ENCODE measurements at places on chromosomes 5 and 9.

DNA sequence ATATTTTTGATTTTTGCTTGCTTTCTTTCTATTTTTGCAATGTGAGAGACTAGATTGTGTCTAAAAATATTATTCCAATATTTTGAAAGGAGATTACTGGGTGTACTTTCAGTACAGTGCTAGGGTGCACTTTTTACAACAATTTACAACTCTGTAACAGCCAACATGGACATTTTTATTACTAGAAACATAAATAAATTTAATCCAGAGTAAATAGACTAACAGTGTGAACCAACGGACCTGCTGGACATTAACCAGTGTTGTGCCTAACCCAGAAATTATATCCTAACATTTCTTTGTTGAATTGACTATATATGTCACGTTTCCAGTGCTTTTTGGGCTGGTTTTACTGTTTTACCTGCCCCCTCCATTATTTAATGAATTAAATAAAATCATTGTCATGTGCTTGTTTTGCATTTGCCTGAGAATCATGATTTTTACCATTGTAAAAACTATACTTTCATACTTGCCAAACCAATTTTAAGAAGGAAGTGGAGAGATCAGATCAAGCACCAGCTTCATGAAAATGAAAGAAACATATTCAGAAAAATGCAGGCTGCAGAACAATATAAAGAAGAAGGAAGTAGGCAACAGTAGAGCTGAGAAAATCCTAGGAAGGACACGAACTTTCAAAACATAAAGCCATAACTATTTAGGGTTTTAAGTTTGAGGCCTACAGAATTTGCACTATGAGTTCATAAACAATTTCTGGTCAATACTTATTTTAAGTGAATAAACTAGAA lies 400.8 kb upstream of the PIK3R1 start:
- no peak for DNase-seq

DNA sequence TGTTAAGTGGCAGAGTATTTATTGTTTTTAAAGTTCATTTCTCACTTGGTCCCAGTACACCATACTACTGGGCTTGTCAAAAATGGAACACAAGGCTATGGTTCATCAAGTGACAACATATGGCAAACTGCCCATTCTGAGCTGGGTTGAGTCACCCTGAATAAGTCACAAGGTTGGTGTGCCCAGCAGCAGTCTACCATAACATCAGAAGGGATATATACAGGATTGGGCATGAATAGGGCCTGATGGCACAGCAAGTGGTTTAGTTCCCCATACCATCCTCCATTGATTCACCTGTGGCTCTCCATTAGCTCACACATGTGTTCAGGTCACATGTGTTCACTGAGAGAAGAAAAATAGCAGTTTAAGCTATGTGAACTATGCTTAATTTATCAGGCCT lies 249.8 kb upstream of the PRDM9 start:
- DNase-seq: no peak

- DNase-seq: no peak
Observed at GRCh38 chr9:85534340-85534739, 207.4 kb downstream of the AGTPBP1 start.

- no peak for DNase-seq
Observed at GRCh38 chr9:84137968-84138367, 157.4 kb downstream of the RMI1 start.

DNA sequence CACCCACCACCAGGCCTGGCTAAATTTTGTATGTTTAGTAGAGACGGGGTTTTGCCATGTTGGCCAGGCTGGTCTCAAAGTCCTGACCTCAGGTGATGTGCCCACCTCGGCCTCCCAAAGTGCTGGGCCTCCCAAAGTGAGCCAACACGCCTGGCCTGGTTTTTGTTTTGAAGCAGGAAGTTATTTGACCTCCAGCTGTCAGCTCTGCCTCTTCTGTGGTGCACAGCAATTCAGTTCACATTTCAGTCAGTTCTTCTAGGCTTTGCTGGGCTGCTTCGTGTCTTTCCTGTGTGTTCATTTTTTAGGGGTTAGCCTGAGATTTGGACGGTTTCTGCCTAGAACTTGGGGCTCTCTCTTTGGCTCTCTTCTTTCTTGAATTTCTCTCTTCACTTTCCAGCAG lies 8.9 kb downstream of the LCN1 start:
- no peak for DNase-seq

DNA sequence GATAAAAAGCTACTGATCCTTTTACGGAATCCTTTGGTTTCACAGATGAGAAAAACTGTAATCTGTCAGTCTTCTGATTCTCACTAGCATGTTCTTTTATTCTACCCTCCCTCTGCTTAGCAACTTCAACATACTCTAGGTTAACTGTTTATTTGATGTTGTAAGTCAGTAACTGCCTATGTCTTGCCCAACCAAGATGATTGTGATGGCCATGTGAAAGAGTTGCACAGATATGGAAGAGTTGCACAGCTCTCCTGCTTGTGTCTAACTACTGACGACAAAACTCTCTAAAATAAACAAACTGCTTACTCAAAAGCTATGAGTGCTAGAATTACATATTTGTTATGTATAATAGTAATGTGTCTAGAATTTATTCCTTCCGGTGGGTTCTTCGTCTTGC lies 227.3 kb upstream of the DAB2 start:
- no peak for DNase-seq

DNA sequence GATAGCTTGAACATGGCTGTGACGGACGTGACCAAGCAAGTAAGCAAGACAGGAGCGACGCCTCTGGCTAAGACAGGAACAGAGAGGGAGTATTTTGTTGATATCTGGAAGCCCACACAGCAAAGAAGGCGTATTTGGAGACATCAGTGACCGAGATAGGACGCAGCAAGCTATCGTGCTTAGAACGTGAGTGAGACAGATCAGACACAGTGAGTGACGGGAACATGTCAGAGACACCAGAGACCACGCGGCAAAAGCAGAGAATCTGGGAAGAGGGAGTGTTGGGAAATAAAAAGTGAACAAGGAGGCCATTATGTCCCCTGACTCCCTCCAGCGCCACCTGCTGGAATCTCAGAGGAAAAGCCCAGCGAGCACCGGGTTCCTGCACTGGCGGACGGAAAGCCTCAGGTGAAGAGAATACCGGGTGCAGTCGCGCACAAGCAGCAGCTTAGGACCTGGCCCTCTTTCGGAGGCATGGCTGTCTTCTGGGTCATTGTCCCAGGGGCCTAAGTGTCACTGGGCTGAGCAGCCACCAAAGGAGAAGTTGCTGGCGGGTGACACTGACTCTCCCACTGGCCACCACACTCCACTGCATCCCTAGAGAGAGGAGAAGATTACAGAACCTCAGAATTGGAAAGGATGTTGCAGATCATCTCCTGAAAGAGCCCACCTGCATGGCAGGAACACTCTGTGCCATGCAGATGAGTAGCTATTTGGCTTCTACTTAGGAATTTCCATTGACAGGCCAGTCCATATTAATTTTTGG lies 99.1 kb downstream of the FBXO38 start:
- DNase-seq: peak; percentile 30

GRCh38 chr5:73682176-73682575 lies 56.2 kb downstream of the ARHGEF28 start:
- DNase-seq: no peak

- DNase-seq: no peak
Observed at GRCh38 chr5:145787996-145788395, 47.1 kb downstream of the PRELID2 start.

- DNase-seq: no peak
Observed at GRCh38 chr5:121819682-121820261, 31.9 kb upstream of the FTMT start.

- no peak for DNase-seq
Observed at GRCh38 chr9:136060671-136061371, 34.3 kb downstream of the NACC2 start.

DNA sequence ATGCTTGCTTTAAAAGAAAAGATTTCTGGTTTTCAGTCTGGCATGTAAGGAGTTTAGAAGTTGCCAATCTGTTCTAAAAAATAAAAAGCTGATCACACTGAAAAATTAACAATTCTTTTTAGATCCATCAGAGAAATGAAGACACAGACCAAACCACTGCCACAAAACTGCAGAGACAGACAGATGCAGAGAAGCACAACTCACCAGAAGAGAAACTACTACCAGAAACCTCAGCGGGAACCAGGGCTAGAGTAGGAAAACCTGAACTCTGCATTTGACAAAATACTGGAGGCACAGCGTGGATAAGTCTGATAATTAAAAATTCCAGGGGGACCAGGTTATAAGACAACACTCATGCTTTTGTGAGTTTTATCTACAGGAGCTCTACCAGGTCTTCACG lies 28.8 kb downstream of the FBXL17 start:
- no peak for DNase-seq

- DNase-seq: no peak
Observed at GRCh38 chr5:112886975-112887374, 25.9 kb downstream of the SRP19 start.

DNA sequence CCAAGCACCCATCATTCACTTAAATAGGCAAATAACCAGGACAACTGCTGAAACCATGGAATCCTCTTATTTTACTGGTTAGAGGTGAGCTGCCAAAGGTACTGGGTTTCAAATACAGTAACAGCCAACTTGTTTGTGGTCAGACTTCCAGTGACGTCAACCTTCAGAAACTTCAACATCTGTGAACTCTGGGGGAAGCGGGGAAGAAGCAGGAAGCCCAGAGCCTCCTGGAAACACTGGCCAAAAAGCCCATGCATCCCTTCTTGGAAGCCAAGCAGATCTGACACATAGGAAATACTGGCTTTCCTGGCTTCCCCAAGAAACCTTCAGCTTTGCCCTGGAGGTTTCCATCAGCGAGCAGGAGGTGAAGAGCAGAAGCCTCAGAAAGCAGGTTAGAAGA lies 4.9 kb upstream of the FRRS1L start:
- no peak for DNase-seq

DNA sequence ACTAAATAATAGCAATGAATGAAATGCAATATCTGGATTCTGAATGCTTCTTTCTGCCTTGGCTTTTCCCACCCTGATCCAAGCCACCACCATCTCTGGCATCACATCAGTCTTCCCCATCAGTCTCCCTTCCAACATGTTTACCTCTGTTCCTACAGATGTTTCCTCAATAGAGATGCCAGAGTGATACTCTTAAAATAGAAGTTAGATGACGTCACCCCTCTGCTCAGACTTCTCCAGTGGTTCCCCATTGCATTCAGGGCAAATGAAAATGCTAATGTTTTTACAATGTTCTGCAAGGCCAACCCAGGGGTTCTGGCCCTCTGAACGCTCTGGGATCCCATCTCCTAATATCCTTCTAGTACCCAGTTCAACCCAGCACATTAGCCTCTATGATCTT lies 305.8 kb downstream of the TRIM32 start:
- DNase-seq: no peak

GRCh38 chr5:55544341-55544740 lies 9.6 kb upstream of the PLPP1 start:
- no peak for DNase-seq

GRCh38 chr9:21317956-21318923 lies 13.1 kb upstream of the IFNA5 start:
- no peak for DNase-seq

DNA sequence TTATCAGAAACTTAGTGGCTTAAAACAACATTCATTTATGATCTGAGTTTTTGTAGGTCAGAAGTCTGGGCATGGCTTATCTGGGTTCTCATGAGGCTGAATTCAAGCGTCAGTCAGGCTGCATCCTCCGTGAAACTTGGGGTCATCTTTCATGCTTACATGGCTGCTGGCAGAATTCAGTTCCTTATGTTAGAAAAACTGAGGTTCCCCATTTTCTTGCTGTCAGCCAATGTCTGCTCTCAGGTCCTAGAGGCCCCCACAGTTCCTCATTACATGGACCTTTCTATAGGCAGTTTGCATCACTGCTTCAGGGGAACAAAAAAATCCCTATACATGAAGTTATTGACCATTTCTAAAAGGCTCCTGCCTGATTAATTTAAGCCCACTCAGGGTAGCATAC lies 83.8 kb upstream of the NMUR2 start:
- no peak for DNase-seq

- no peak for DNase-seq
Observed at GRCh38 chr5:75471193-75471592, 40.2 kb downstream of the CERT1 start.

DNA sequence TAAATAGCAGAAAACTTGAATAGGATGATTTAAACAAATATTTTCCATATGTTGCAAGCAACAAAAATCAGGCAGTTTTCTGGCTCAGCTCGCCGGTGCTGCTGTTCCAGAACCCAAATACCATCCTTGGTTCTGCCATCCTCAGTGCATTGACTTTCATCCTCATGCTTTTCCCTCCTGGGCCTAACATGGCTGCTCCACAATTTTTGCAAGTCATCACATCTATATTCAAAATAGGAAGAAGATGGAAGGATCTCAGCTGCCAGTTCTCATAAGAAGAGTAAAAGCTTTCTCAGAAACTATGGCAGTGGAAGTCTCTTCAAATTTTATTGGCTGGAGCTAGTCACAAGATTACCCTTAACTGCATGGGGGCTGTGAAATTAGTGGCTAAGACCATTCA lies 136.7 kb downstream of the STARD4 start:
- no peak for DNase-seq

DNA sequence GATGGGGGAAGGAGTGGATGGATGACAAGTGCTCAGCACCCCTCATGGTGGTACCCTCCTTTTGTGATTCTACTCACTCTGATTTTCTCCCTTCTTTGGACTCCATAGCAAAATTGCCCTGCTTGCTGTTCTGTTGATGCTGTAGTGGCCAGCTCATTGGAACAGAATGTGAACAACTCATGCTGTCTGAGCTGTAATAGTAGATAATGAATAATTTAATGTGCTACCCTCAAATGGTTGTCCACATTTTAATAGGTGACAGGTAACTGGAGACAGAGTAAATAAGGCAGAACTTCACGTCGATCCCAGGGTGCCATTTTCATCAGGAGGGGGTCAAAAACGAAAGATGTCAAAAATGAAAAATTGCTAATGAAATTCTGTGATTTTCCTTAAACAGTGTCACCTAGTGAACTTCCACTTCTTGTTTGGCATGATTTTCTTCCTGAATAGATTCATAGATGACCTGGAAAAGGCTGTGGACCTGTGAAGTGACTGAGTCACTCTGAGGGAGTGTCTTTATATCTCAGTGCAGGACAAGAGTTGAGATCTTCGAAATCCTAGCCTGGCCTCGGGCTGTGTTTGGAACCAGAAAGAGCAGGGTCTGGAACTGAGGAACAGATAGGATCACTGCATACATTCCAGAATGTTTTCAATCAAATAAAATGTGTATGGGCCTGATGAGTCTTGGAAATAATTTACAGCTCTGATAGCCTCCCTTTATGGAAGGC lies 270.2 kb downstream of the PSAT1 start:
- no peak for DNase-seq

DNA sequence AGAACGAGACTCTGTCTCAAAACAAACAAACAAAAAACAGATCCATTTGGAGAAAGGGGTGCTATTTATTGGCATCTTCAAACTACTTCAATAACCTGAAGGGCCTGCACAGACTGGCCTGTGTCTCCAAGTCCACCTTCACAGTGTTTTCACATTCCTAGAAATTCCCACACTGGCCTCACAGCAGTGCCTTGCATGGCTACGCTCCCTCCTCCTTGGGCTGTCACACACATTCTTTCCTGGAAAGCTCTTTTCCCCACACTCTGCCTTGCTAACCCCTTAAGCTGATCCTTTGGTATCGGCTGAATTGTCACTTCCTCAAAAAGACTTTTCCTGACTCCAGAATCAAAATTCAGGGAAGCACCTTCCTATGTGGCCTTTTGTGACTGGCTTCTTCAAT lies 19.8 kb downstream of the FAM151B start:
- no peak for DNase-seq

- DNase-seq: no peak
Observed at GRCh38 chr5:16525651-16526050, 60.1 kb upstream of the ZNF622 start.
